ENCODE measurements at places on chromosomes 4 and X.

- H3K4me1 ChIP-seq: no peaks in the 10 kb centered on the region
- no peak overlapping the region for H3K27ac ChIP-seq
Observed at GRCh38 chr4:150782311-150782710, 200.4 kb downstream of the MAB21L2 start.

- DNase-seq: no peak
- no peaks in the 10 kb centered on the region for H3K27me3 ChIP-seq
- H3K4me3 ChIP-seq: no peak overlapping the region
- no peaks in the 10 kb centered on the region for H3K36me3 ChIP-seq
- no peak overlapping the region for H3K27ac ChIP-seq
Observed at GRCh38 chrX:39476604-39477021, 621.1 kb downstream of the BCOR start.

DNA sequence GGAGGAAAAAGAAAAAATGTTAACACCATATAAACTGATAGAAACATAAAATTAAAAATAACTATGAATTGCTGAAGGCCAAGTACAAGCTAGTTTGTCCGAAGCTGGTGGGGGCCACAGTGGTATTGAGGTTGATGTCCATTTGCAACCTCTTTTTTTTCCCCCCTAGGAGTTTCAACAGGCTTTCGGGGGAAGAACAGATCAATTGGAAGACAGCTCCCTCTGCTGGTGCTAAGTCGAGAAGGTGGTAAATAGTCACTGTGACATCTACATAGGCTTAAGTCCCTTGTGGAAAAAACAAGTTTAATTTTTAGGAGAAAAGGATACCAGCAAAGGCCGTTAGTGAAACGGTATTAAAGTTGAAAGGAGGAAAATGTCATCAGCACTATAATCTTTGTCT lies 115.7 kb upstream of the ZXDA start:
- H3K4me3 ChIP-seq: no peak overlapping the region
- no peak for DNase-seq
- H3K4me1 ChIP-seq: no peaks in the 10 kb centered on the region
- H3K27ac ChIP-seq: no peak overlapping the region

GRCh38 chr4:21655031-21655430 lies 293.5 kb downstream of the KCNIP4 start:
- H3K36me3 ChIP-seq: no peaks in the 10 kb centered on the region
- no peak overlapping the region for H3K27ac ChIP-seq
- no peak for DNase-seq

DNA sequence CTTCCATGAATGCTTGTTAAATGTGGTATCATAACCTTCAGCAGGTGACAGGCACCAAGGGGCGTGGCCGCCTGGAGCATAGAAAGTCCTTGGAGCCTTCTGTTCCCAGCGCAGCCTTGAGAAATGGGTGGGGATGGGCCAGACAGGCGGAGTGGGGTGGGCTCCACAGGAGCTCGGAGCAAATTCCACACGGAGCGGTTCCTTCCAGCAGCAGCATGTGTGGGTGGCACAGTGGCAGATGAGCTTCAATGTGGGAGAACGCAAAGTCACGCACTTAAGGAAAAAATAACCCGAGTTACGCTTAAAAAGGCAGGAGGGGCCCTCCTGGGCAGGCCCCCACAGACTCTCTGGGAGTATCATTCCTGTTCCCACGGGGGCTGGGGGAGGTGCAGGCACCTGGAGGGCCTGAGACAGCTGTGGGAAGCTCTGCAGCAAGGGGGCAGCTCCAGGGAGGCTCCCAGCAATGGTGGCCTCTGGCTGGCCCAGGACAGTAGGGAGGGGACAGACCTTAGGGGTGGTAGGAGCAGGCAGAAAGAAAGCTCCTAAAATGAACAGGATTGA lies 15.3 kb downstream of the TMEM271 start:
- H3K27ac ChIP-seq: no peak overlapping the region
- H3K36me3 ChIP-seq: no peaks in the 10 kb centered on the region
- H3K4me3 ChIP-seq: no peak overlapping the region
- no peaks in the 10 kb centered on the region for H3K4me1 ChIP-seq
- no peaks in the 10 kb centered on the region for H3K27me3 ChIP-seq

DNA sequence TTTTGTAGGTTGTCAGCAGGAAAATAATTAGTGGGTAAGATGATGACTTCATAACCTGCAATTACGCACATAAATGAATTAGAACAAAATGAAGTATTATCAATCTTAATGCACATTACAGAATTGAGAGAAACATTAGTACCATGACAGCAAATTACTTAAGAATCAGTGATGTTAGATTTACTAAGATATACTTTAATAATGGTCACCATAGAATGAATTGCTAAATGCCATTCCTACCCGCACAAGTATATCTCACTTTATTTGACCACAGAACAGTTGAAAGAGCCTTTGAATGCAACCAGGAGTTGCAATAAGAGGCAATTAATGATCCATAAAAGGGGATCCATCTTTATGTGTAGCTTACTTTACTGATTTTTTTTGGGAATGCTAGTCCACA lies 816.4 kb upstream of the AGA start:
- H3K36me3 ChIP-seq: no peaks in the 10 kb centered on the region
- no peaks in the 10 kb centered on the region for H3K27me3 ChIP-seq
- no peak for DNase-seq

All from pancreas (tissue), 10 donors.